Glutamatergic neuron (in vitro differentiated cells): ENCODE measurements at places on chromosomes 16 and 17.

- no peak for DNase-seq
Measured at GRCh38 chr17:896454-896853, 83.1 kb downstream of the NXN start.

- DNase-seq: no peak
Measured at GRCh38 chr17:19453296-19453695, 42.3 kb downstream of the RNF112 start.

DNA sequence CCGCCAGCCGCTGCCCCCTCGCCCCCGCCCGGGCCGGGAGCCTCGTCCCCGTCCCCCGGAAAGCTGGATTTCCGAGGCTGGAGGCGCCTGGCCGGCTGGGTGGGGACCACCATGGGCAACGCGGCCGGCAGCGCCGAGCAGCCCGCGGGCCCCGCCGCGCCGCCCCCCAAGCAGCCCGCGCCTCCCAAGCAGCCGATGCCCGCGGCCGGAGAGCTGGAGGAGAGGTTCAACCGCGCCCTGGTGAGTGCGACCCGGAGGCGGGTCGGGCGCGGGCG, 266 bp downstream of the FMNL1 start:
- peak; percentile 41 for DNase-seq

- no peak for DNase-seq
Measured at GRCh38 chr17:15117239-15117638, 147.9 kb downstream of the PMP22 start.

DNA sequence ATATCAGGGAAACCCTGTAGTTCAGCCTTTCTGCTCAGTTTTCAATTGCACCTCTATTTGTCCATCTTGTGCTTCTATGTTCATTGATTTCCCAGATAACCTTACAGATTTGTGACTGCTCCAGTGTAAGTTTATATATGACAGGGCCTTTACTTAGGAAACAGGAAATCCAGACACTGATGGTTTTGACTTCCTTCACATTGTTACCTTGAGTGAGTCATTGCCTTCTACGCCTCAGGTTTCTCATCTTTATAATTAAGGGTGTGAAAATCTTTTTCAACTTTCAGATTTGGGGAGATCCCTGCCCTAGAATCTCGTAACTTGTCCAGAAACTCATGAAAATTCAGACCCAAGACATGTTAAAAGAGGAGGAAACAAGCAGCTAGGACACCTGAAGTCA, 342.4 kb upstream of the TBX2 start:
- no peak for DNase-seq

GRCh38 chr17:17706140-17707060, 25.1 kb downstream of the RAI1 start:
- no peak for DNase-seq

GRCh38 chr17:49013311-49014213, 16.4 kb downstream of the IGF2BP1 start:
- DNase-seq: peak; percentile 86
